ENCODE measurements at places on chromosomes 3 and 15. TPM values are rescaled to one million over a fixed set of nuclear protein-coding genes. Genes with fewer than 3 reads are reported as not detected.

- no peak for DNase-seq
Observed at GRCh38 chr15:69869881-69870505, 227.7 kb downstream of the TLE3 start.

DNA sequence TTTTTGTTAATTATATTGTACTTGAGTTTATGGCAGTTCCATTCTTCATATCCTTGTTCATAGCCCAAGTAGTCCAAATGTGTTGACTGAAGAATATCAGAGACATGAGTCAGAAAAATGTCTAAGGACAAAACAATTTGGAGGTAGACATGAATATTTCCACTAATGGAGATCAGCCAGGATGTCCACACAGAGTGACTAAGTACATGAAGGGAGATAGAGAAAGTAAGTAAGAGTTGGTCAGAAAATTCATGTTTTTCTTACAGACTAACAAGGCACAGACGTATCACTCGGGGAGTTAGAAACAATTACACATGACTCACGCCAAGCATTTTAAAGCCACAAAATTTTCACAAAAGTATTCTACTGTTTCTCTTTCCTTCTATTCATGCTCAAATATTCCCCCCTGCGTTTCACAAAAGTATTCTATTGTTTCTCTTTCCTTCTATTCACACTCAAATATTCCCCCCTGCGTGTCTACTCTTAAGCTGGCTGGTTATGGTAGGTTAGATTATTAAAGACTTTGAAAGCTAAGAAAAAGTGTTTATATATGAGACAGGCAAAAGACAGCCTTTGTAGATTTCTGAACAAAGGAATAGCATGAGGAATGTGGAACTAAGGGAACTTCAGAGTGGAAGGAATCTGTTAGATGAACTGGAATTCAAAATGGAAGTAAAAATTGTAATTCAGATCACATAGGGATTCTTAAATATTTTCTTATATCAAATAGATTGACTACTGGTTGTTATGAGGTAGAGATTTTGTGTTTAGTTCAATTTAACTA lies 648.7 kb upstream of the CCDC54 start:
- DNase-seq: peak; percentile 83

DNA sequence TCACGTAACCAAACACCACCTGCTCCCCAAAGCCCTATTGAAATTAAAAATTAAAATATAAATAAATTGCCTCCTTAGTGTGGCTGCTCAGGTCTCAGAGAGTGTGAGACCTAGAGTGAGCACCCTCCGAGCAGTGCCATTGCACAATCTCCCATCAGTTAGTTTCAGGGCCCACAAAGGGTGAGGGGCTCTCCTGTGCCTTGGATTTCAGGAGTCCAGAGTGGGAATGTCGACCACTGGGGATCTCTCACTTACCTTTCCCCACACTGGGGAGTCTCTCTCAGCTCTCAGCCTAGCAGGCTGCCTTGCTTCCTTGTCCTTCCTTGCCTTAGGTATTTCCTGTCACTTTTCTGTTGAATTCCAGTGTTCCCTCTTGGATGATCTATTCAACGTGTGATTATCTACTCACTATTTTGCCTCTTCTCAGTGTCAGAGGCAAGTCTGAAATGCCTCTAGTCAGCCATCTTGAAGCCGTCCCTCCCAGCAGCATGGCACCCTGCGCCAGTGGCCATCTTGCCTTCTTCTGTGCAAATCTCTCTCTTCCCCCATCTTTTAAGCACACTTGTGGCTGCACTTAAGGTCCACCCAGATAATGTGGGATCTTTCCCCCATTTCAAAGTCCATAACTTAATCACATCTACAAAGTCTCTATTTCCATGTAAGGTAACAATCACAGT lies 119.3 kb downstream of the LRRK1 start:
- no peak for DNase-seq

- DNase-seq: peak; percentile 77
Observed at GRCh38 chr3:33184863-33185262, 33.7 kb downstream of the SUSD5 start.

- DNase-seq: no peak
Observed at GRCh38 chr15:92908713-92909057, 8.6 kb downstream of the CHD2 start.

- no peak for DNase-seq
Observed at GRCh38 chr3:72408983-72409779, 439.1 kb downstream of the SHQ1 start.

DNA sequence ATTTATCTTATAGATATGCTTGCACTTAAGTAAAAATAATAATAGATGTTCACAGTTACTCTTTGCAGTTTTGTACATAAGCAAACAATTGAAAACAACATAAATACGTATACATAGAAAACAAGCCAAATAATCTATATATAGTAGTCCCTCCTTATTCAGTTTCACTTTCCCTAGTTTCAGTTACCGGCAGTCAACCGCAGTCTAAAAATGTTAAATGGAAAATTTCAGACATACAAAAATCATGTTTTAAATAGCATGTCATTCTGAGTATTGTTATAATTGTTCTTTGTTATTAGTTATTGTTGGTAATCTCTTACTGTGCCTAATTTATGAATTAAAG lies 262.0 kb downstream of the CGGBP1 start:
- no peak for DNase-seq

GRCh38 chr3:50570508-50571279 lies 1.4 kb downstream of the HEMK1 start:
- DNase-seq: no peak

DNA sequence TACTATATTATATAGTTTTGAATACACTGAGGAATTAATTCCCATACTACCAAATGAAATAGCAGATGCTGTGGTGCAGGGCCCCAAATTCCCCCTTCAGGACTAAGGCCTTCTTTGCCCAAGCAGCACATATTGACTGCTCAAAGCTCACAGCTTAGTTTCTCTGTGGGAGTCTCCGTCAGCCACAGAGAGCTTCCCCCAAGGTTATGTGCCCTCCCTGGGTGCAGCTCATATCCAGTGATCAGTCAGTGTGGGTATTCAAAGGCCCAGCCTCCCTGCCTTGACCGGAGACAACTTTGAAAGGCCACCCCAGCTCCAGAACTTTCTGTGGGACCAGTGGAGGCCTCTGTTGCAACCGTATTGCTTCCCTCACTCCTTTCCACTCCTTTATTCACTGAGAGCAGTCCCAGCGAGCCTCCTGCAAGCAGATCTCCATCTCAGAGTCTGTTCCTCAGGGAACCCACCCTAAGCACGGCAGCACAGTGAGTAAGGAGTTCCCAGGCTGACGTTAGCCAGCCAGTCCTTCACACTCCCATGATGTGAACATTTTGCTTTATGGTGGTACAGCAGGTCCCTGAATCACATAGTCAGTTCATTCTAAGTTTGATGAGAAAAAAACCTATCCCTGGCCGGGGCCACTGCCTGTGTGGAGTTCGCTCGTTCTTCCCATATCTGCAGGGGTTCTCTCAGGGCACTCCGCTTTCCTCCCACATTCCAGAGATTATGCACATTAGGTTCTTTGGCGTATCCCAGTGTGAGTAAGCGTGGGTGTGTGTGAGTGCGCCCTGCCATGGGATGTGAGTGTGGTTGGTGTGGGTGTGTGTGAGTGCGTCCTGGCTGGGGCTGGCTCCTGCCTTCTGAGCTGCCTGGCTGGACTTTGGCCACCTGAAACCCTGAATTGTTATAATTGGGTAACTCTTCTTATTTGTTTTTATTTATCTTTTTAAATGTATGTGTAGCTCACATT lies 64.4 kb upstream of the PPARG start:
- DNase-seq: no peak

DNA sequence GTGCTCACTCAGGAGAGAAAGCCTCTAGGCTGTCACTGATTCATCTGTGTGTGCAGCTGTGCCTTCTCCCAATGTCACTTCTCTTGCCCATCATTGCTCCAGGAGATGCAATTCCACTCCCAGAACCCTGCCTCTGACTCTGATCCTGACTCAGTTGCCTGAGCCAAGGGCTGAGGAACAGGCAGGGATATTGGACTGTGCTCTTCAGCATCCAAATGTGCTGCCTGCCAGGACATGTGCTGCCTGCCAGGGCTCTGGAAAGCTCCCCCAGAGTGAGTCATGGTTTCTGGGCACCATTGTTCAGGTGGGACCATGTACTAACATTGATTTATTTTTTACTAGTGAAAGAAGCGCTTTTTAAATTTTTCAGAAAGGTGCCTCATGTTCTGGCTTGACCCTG lies 71.0 kb downstream of the TRIM42 start:
- no peak for DNase-seq

DNA sequence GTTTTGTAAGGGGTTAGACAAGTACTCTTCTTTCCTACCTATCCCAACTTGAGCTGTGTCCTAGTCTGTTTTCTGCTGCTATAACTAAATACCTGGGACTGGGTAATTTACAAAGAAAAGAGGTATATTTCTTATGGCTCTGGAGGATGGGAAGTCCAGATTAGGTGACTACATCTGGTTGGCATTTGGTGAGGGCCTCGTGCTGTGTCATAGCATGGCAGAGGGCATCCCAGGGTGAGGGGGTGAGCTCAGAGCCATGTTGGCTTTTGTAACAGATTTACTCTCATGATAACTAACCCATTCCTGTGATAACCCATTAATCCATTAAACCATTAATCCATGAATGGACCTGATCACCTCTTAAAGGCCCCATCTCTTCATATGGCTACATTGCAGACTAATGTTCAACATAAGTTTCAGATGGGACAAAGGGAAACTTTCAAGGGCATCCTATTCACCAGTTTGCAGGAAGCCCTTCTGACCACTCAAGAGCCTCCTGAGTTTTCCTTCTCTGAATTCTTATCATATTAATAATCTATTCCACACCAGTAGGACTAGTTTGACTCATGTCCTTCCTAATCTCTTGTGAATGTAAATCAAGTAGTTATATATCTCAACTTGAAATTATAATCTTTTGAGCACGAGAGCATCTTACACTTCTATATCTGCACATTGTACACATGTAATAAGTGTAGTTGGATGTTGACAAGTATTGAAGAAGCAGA lies 185.7 kb upstream of the ZPLD1 start:
- no peak for DNase-seq

DNA sequence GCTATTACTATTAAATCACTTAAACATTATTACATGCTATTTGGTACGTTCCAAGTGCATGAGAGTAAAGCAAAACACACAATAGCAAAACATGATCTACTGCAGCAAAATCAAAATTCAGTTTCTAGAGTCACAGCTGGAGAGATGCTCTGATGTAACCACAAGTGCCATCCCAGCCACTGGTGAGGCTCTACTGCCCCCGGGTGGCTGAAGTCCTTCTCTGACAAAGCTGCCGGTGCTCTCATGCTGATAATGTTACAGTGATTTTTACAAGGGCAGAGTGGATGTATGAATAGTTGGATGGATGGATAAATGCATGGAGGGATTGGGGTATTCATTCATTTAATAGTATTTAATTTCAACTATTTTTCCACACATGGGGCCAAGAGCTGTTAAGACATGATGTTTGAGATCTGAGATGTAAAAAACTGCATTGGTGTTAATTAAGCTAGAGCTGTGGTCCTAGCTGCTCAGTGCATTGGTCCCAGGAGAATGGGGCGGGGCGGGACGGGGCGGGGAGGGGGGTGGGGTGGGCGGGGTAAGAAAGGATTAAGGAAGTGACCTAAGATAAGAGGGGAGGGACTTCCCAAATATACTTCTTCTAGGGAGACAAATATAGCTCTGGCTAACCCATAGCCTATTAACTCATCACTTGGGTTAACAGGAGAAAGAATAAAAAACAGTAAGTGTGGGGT lies 5.3 kb upstream of the SPESP1 start:
- DNase-seq: peak; percentile 45

- no peak for DNase-seq
Observed at GRCh38 chr3:170473358-170473757, 54.7 kb downstream of the CLDN11 start.

The GPR149 gene
- total RNA-seq: not detected

The NPRL2 gene
- total RNA-seq: 12.3 TPM

The CLSTN2 gene
- 0.13 TPM for total RNA-seq

The NDN gene
- 20.3 TPM for total RNA-seq

The ROPN1 gene
- total RNA-seq: not detected

The ITGB5 gene
- 51.0 TPM for total RNA-seq

The CDHR4 gene
- not detected for total RNA-seq

The MYL3 gene
- not detected for total RNA-seq

The MST1R gene
- 0.13 TPM for total RNA-seq

The ZPLD1 gene
- not detected for total RNA-seq

The IL16 gene
- total RNA-seq: 2.7 TPM

The VGLL3 gene
- not detected for total RNA-seq

The CNTN3 gene
- total RNA-seq: not detected

The CASR gene
- not detected for total RNA-seq

The GPR62 gene
- total RNA-seq: under 0.01 TPM

The MNS1 gene
- total RNA-seq: 0.13 TPM

All from dermis microvascular lymphatic vessel endothelial cell (primary cell).